ENCODE measurements at places on chromosomes 1 and 21.

DNA sequence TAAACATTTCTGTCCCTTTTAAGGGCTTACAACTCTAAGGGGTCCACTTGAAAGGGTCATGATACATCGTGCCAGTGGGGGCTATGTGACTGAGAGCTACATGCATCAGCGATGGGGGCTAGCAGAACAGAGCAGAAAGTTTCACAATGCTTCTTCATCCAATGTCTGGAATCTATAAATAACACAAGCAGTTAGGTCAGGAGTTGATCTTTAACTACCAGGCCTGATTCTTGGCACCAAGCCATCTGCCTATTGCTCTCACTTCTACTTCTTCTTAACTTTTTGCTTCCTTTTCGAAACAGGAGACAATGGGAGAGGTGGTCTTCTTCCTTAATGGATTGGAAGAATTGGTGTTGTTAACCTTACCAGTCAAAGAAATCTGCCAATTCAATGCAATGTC is 410.0 kb downstream of the TGFB2 start:
- DNase-seq, result no peak

GRCh38 chr1:34591751-34592629 is 162.9 kb upstream of the GJB5 start:
- DNase-seq, result no peak

GRCh38 chr1:27602462-27603308 is 1.3 kb downstream of the AHDC1 start:
- DNase-seq, result peak; percentile 44

- DNase-seq, result no peak
Observed at GRCh38 chr1:29669912-29670311, 433.6 kb downstream of the PTPRU start.

DNA sequence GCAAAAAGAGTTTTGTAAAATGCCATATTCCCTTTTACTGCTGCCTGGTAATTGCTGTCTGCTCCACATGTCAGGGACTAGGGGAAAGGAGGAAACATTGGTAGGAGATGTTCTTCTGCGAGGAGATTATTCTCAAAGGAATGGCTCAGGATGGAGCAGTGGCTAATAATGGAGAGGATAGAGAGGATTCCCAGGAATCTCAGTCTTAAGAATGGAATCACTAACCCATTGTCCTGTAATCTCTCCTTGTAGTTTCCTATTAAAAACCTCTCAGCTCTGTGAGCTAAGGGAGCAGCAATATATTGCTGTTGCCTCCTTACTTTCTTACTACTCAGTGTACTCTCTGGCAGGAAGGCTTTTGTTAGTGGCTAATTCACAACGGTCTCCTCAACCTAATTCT is 175.4 kb downstream of the HS2ST1 start:
- no peak for DNase-seq

GRCh38 chr1:56436912-56437417 is 142.4 kb downstream of the PLPP3 start:
- DNase-seq, result no peak

- DNase-seq, result no peak
Observed at GRCh38 chr1:18448889-18449288, 31.8 kb upstream of the KLHDC7A start.

- no peak for DNase-seq
Observed at GRCh38 chr1:92695104-92695503, 89.8 kb downstream of the EVI5 start.

- no peak for DNase-seq
Observed at GRCh38 chr1:76835203-76835602, 32.1 kb upstream of the ST6GALNAC5 start.

DNA sequence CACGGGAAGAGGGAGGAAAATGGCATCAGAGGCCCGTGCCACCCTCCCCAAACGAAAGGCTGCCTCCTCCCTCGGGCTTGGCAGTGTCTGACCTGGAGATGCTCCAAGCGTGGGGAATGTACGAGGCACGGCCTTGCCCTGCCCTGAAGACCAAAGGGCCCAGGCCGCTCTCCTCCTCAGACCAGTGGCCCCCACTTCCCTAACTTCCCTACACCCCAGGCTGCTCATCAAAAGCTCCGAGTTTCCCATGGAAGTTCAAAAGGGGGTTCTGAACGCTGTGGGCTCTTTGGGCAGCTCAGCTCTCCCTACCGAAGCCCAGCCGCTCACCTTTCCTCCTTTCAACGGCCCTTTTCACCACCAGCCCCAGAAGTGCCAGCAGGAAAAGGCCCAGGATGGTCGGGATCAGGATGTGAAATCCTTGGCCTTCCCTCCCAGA is 11.8 kb downstream of the FCMR start:
- DNase-seq, result no peak

DNA sequence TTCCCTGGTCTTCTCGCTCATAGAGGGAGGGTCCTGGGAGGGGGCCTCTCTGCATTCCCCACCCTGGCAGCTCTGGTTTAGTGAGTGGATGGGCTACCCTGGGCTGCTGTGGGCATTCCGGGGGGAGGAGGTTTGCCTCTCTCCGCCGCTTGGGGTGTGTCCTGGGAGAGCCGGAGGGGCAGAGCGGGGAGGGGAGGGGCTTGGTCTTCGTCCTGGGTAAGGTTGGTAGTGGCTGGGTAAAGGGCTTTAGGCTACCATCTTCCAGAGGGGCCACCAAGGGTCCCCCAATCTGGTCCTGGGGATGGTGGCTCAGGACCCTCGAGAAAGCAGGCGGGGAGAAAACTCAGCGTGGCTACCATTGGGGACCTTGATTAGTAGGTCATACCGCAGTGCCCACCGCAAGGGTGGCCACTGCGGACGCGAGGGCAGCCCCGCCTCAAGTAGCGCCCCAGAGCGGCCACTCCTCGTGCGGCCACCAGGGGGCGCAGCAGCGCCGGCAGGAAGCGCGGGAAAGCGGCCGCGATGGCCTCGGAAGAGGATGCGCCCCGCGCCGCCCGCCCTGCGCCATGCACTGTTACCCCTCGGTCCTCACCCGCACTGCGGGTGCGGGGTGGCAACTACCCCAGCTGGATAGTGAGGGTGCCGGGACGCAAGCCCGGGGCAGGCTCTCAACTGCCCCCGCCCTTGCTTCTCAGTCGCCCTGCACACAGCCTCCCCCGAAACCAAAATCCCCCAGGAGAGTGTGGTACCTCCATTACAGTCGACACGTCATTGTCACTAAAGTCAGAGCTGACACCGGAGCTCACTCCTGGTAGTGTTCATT is 44.1 kb upstream of the SLC25A33 start:
- DNase-seq, result peak; percentile 53

GRCh38 chr1:22673486-22674409 is 20.7 kb downstream of the C1QB start:
- DNase-seq, result no peak

DNA sequence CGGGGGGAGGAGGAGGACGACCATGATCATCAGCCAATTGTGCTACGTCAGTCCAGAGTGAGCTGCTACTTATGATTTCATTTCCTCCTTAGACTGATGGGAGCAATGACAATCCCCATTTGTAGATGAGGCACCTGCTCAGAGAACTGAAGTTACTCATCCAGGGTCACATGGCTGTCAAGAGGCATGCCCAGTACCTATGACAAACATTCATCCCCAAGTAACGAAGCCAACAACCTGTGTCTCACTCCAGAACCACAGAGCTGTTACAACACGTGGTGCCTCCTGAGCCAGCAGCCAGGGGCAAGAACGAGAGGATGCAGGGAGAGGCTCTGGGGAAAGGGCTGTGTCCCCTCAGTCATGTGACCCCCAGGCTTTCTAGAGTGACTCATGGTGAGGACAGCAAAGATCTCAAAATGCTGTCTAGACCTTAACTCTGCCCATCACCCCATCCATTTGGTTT is 93.6 kb downstream of the SIM2 start:
- no peak for DNase-seq

- DNase-seq, result no peak
Observed at GRCh38 chr1:154871374-154871773, 1.3 kb upstream of the KCNN3 start.

Data from central memory CD4-positive, alpha-beta T cell (primary cell).